ENCODE measurements at places on chromosomes 7 and 10.
A peak's percentile ranks its signal among the peaks of the same experiment; 100 is the strongest.

DNA sequence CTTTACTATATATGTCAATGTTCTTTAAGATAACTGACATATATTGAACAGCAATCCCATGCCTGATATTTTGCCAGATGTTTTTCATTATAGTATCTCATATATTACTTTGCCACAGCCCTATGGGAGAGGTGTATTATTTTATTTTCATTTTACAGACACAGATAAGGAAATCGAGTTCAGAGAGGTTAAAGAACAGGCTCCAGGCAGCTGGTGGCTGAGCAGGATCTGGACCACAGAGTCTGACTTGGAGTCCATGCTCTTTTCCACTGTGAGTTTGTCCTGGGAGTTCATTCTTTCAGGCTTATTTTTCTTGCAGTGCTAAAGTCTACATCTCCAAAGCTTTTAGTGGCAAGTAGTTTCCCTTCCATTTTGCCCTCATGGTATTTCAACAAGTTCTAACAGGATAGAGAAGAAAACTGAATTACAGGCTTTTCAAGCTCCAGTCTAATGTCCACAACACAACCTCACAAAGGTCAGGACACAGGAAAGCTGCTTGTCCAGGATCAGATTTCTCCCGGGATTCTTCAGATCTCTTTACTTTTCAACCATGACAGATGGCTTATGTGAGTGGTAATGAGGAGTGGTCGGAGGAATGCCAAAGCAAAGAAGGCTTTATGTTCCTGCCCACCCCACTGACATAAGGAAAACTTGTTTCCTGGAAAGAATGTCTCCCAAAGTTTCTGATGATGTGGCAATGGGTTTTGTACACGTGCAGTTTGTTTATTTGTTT is 13.1 kb upstream of the SLC35B4 start:
- no peak for DNase-seq

DNA sequence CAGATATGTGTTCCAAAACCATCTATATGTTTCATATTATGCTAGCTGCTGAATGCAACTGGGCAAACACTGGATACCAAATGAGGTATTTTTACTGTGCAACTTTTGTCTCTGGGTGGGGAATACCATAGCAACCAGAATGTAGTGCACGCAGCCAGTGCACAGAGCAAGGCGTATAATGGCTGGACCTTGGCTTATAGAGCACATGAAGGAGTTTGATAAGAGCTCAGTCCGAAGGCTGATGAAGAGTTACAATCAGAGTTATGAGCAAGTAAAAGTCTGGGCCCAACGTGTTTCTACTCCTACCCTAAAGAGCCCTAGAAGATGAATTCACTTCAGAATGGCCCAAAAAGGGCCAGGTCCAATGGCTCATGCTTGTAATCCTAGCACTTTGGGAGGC is 82.2 kb downstream of the MET start:
- no peak for DNase-seq

- DNase-seq: no peak
Measured at GRCh38 chr7:50743893-50744292, 38.8 kb downstream of the GRB10 start.

GRCh38 chr10:70575874-70576802 is 26.4 kb downstream of the PRF1 start:
- peak; percentile 37 for DNase-seq

DNA sequence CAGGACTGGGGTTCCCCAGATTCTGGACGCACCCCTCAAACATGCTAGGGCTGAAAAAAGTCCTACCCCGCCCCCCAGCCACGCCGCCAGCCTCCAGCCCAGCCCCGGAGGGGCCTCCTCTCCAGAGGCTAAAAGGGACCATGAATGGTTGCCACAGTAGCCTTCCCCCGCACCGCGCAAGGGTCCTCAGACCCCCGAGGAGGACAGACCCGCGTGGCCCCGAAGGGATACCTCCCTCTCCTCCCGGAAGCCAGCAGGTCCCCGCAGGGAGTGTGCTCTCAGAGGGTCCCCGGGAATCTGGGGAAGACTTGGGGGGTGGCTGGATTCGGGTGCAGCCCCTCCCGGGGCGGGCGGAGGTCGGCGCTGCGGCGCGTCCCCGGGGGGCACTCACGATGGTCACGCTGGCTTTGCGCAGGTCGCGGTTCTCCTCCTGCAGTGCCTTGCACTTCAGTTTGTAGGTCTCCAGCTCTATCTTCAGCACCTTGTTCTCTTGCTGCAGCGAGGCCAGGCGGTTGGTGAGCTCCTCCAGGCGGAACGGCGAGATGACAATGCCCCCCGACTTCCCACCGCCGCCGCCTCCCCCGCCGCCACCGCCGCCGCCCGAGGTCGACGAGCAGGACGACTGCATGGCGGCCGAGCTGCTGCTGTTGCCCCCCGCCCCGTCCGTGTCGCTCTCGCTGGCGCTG is 482 bp downstream of the CCDC6 start:
- peak; percentile 46 for DNase-seq

DNA sequence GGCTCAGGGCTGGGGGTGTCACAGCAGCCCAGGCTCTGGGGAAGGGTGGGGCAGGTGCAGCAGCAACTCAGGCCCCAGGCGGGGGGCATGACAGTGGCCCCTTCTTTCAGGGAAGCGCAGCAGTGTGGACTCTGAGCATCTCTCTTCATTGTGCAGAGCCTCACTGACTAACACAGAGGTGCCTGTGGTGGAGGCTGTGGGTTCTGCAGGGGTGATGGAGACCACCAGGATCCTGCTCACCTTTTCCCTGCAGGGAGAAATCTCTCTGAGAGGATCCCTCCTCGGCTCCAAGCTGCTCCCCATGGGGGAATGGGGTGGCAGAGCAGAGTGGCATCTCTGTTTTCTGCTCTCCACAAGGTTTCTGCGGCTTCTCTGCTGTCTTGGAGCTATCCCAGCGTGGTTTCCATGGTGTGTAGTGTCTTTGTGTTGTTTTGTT is 37.8 kb upstream of the SHH start:
- no peak for DNase-seq

DNA sequence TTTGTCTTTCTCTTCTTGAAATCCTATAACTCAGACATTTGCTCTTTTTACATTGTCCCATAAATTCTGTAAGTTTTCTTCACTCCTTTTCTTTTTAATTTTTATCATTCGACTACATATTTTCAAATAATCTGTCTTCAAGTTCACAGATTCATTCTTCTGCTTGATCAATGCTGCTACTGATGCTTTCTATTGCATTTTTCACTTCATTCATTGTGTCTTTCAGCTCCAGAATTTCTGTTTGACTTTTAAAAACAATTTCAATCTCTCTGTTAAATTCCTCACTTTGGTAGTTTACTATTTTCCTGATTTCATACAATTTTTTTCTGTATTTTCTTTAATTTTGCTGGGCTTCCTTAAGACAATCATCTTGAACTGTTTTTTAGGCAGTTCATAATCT is 230.4 kb downstream of the HPSE2 start:
- DNase-seq: no peak

Measured in stimulated activated CD4-positive, alpha-beta T cell treated with anti-CD3 and anti-CD28 coated beads, Interleukin-15, amount 100 ng/mL, for 24 hours (primary cell).